Stimulated activated CD4-positive, alpha-beta T cell treated with anti-CD3 and anti-CD28 coated beads, TNF-alpha, amount 100 ng/mL, for 1 hour (primary cell): ENCODE measurements at places on chromosomes 4 and X.

DNA sequence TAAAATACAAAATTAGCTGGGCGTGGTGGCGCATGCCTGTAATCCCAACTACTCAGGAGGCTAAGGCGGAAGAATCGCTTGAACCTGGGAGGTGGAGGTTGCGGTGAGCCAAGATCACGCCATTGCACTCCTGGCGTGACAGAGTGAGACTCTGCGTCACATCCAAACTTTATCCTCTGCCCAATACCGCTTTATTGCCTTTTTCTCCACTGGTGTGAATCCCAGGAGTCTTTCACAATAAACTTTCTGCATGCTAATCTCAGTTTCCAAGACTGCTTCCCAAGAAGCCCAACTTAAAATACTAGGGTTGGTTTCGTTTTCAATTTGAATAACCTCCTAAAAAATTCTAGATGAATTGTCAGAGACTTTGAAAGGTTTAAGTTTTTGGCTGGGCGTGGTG, 27.2 kb upstream of the DHX15 start:
- no peak for DNase-seq

GRCh38 chrX:18297251-18297650, 57.2 kb downstream of the SCML2 start:
- DNase-seq = no peak

DNA sequence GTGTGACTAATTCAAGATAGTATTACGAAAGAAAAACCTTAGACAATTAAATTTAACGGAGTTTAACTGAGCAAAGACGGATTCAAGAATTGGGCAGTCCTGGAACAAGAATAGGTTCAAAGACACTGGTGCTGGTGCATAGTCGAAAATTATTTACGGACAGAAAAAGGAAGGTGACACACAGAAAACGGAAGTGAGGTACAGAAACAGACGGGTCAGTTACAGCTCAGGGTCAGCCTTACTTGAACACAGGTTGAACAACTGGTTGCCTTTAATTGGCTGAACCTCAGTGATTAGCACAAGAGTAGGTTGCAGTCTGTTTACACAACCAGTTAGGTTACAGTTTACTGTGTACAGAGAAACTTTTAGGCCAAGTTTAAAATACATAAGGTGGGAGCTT, 31.5 kb downstream of the KLHL8 start:
- no peak for DNase-seq

GRCh38 chrX:103330681-103331288, 746 bp downstream of the TCEAL7 start:
- DNase-seq = no peak

GRCh38 chrX:47771473-47771872, 65.2 kb upstream of the ZNF81 start:
- no peak for DNase-seq

DNA sequence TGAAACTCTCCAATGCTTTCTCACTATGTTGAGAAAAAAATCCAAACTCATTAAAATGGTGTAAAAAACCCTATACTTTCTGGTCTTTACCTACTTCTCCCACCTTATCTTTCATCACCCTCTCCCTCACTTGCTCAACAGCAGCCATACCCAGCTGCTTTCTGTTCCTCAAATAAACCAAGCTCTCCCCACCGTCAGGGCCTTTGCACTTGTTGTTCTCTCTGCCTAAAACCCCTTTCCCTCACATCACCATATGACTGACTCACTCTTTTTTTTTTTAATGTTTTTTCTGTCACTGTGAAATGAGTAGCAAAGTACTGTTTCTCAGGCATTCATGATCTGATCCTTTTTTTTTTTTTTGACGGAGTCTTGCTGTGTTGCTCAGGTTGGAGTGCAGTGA, 122.3 kb upstream of the TMEM164 start:
- no peak for DNase-seq

- DNase-seq = no peak
Observed at GRCh38 chr4:78059524-78059889, 2.4 kb downstream of the FRAS1 start.

DNA sequence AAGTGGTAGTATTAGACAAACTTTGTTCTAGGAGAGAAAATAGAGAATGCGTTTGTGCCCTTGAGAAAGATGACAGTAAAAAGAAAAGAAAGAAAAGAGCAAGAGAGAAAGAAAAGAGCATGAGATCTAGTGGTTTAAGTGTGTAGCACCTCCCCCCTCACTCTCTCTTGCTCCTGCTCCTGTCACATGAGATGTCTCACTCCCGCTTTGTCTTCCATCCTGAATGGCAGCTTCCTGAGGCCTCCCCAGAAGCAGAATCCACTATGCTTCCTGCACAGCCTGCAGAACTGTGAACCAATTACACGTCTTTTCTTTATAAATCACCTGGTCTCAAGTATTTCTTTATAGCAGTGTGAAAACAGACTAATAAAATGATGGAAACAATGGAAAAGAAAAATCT, 499.6 kb downstream of the ACTRT1 start:
- no peak for DNase-seq

DNA sequence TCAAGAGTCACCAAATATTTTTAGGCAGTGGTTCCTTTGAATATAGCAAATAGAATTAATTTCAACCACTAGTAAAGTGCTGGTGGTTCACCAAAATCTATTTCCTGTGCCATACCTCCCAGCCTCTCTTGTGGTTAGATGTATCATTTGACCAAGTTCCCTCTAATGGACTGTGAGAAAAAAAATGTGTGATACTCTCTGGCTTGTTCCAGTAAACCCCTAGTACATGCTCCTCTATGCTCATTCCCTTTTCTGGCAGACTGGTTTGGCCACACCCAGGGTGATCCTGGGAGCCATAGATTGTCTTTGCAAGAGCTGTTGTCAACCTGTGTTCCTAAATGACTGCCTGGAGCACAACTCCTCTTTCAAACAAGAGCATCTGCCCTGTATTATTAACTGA, 109.5 kb downstream of the FRAS1 start:
- DNase-seq = no peak

- no peak for DNase-seq
Observed at GRCh38 chrX:87391742-87392141, 125.9 kb upstream of the KLHL4 start.

GRCh38 chrX:41828826-41829225, 94.5 kb downstream of the CASK start:
- DNase-seq = no peak

DNA sequence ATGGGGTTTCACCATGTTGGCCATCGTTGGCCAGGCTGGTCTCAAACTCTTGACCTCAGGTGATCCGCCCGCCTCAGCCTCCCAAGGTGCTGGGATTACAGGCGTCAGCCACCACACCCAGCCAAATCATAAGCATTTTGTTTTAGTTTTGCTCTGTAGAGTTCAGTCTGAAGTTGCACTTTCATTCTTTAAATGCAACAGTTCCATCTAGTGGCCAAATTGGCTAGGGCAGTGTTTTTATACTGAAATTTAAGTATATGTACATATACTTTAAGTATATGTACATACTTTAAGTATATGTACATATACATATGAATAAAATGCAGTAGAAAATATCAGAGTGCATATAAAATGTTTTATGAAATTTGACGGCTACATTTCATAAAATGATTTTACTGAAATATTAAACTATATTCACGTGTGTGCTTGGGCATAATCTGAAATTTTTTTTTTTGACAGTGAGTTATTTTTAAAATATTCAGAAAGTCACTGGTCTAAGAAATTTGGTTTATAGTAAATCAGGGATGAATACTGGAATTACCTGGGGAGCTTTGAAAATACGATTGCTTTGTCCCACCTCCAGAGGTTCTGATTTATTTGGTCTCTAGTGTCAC, 145.5 kb downstream of the NWD2 start:
- no peak for DNase-seq

DNA sequence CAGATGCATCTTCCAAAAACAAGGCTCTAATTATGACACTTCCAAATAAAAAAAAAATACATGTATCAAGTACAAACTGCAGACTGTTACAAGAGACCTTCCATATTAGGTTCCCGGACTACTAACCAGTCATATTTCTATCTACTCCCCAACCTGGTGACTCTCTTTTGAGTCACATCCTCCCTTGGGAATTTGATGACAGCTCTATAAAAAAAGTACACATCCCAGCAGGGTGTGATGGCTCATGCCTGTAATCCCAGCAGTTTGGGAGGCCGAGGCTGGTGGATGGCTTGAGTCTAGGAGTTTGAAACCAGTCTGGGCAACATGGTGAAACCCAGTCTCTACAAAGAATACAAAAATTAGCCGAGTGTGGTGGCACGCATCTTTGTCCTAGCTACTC, 14.9 kb downstream of the RPGR start:
- DNase-seq = no peak

DNA sequence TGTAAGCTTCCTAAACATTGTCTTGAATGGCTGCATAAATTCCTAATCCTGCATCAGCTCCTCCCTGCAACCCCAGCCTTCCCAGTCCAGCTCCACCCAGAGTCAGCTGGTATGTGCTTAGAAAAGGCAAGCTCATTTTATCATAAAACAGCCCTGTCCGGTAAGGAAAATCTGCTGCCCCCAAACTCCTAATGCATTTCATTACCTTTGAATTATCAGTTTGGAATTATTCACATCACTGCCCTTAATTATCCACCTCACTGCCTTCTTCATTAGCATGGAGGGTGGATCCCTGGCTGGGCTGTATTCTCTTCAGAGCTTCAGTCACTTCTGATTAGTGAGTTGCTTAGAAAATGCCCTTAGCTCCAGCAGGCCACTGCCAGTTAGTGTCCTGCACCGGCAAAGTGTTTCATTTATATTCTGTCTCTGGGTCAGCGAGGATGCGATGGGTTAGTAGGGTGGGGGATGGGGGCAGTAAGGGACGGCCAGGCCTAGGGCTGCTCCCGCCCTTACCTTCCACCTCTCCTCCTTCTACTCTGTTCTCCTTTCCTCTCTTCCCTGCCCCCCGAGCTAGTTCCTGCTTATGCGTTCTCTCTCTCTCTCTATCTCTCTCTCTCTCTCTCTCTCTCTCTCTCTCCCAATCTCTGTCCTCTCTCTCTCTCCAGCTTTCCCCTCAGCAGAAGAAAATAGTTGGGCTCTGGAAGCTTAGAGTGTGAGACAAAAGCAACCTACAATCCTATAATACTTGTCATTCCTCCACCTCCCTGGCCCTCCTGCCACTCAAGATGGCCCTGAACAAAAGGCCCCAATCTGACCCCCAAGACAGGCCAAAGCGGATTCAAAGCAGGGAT, 174.8 kb upstream of the KLF3 start:
- DNase-seq = no peak

DNA sequence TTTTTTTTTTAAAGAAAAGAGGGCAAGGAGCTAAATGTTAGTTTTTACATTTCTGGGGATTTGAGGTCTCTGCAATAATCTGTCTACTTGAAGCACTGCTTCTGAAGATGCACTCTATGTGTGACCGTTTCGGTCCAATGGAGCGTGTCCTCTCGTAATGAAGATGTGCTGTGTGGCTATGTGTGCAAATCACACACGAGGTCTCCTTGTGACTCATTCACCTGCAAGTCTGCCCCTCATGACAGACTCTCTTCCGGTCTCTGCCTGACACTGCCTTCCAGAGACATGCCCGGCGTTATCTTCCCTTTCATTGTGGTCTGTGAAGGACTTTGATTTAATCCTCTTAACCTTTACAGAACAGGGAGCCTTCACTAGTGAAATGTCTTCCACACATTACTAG, 84.3 kb downstream of the TRAM1L1 start:
- no peak for DNase-seq

GRCh38 chr4:124290678-124291077, 421.9 kb downstream of the ANKRD50 start:
- DNase-seq = no peak

- no peak for DNase-seq
Observed at GRCh38 chr4:102869569-102870197, 891 bp downstream of the CISD2 start.
